ENCODE measurements at places on chromosomes 2 and 18.

DNA sequence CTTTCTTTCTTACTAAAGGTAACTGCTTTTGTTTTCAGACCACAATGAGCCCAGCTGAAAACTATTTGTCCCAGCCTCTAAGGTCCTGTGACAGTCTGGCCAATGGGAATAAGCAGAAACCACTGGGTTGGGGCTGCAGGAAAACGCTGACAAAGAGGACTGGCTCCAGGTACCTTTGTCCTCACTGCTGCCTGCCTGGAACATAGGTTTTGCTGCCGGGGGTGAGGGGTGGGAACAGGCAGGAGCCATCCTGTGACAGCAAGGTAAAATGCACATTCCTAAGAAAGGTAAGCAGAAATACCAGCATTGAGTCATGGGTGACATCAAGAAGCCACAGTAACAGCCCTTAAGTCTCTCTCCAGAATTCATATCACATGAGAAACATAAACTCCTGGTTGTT lies 21.6 kb downstream of the PTPN2 start:
- peak; percentile 77 for DNase-seq

DNA sequence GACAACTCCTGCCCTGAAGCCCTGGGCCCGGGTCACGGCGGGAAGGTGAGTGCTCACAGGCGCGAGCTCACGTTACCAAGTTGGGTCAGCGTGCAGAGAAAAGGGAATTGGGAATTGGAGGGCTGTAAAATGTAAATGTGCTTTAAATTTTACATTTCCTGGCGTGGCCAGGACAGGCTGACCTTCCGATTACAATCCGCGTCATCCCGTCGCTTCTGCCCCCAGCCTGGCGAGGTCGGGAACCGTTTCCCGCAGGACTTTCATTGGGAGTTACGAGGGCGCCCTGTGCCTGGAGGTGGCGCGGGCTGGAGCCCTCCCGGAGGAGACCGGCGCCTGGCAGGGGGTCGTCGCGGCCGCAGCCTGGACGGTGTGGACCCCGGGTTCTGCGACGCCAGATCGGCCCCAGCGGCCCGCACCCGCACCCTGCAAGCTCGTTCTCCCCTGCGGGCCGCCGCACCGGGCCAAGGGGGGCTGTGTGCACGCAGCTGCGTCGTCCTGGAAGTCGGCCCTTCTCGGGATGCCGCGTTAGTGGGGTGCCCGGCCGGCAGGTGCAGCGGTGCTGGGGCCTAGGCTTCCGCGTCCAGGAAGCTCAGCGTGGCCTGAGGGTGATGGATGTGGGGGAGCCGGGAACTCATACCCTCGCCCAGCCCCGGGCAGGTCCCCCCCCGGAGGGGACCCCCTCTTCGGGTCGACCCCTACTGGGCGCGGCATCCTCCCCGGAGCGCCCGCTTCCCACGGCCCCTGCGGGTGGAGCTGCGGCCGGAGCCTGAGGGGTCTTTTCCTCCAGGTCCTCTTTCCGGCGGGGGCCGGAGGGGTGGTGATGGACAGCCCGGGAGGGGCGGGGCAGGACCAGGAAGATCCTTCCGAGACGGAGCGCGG lies 63.9 kb downstream of the LRRFIP1 start:
- DNase-seq, result no peak

DNA sequence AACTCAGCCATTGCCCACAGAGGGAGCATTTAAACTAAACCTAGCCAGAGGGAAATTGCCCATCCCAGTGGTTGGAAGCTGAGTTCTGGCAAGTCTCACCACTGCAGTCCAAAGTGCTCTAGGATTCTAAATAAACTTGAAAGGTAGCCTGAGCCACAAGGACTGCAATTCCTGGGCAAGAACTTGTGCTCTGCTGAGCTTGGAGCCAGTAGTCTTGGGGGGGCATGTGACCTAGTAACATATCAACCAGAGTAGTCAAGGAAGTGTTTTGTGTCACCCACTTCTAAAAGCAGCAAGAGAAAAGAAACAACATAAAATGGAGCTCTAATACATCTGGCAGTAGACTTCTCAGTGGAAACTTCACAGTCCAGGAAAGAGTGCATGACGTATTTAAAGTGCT lies 167.0 kb downstream of the PTH2R start:
- DNase-seq, result no peak

GRCh38 chr2:8219096-8219495 lies 462.8 kb upstream of the ID2 start:
- DNase-seq, result no peak

DNA sequence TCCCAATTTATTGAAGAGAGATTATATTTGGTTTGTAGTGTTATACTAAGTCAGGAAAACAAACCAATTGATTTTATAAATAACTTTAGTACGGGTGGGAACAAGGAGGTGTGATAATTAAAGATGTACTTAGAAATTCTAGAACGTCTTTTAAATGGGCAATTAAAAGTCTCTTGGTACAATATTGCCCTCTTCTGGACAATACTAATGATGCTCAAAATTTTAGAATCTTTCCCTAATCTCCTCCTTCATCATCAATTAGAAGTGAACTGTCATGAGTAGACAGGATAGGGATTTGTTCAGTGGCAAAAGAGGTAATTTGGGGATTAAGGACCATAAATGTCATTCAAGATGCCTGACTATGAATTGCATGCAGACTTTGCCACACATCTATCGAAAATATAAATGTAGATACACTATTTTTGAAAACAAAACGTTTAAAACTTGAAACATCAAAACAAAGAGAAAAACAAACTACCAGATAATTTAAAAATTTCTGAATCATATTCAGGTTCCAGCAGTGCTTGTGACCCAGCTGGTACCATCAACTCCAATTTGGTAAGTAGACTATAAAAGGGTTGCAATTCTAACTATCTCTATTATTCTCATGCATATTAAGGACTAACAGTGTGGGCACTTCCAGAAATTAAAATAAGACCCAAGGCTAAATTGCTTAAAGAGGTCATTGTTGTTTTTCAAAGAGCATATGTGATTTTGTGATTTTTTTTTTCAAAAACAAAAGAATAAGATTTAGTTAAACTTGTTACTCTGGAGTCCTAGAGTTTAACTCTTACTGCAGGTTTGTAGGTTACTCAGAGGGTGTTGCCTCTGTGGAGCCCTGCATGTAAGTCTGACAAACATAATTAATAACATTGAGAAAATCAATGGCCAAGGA lies 123.5 kb downstream of the LAMA3 start:
- DNase-seq, result peak; percentile 54

DNA sequence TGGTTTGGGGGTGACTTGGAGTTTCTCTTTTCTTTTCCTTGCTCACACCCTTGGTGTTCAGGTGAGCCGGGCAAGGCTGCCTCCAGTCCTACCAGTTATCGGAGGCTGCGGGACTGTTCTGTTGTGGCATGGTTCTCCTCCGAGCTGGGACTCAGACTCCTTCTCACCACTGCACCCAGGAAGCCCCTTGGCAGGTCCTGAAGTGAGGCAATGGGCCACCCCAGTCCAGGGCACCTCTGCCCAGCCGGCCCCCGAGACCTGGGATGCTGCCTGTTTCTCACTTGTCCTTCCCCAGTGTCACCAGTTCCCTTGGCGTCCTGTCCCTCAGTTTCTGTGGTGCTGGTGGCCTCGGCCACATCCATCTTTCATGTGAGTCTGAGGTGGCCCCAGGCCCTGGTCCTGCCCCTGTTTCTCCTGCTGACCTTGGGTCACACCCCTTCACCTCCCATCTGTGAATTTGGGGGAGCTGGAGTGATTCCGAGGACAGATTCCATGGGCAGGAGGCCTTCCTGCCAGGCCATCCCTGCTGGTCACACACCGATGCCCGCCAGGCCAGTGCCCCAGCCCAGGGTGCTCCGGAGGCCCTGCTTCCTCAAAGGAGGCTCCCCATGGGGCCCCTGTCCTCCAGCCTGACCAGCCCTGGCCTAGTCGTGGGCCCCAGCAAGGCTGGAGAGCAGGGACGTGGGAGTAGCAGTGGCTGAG lies 6.6 kb upstream of the KLHL30 start:
- no peak for DNase-seq

- no peak for DNase-seq
Measured at GRCh38 chr2:213175673-213176247, 24.3 kb upstream of the IKZF2 start.

DNA sequence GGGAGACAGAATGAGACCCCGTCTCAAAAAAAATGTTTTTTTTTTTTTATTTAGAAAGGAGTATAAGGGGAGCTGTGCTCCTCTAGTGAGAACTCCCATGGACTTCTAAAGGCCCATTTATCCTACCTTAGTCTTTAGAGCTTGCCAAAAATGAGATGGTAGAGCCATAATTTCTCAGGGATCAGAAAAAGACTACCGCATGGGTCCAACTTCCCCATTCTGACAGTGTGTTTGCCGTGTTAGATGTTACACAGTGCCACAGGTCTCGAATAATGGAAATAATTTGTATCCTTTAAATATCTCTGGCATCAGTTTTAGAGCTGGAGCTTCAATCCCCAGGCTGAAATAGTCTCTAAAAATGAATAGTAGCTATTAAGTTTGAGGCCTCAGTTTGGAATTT lies 6.0 kb upstream of the SLC39A10 start:
- DNase-seq, result no peak

DNA sequence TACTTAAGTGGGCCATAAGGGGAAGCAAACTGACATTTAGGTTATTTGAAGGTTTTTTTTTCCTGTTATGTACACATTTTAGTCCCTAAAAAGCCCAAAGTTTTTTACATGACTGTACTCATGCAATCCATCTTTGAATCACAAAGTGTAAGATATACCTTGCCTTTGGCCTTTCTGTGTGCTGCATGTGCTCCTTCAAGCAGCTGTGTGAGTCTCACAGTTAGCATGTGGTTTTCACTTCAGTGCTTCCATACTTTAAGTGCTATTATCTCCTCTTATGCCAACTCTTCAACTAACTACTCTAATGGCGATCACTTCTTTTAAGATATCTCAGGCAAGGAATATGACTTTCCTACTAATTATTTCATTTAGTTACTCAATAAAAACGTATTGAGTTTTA lies 597.1 kb upstream of the ACVR2A start:
- no peak for DNase-seq

DNA sequence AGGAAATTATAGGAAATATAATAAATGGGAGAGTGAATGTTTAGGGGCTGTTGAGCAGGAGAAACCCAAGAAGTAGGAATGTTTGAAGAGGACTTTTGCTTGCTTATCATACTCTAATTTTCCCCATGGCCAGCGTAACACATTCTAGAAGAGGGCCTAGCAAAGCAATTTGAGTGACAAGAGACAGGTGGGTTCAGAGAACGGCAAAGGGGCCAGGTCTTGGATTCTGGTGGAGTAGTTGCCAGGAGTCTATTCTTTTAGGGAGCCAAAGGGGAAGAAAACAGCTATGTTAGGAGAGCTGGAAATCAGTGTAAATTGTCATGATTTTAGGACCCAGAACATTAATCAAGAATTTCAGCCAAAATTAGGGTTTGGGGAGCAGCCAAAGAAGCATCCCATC lies 96.5 kb downstream of the COL5A2 start:
- no peak for DNase-seq

GRCh38 chr2:127778447-127778846 lies 32.5 kb downstream of the WDR33 start:
- DNase-seq, result no peak

GRCh38 chr2:105373895-105374401 lies 24.9 kb downstream of the FHL2 start:
- DNase-seq, result peak; percentile 64

DNA sequence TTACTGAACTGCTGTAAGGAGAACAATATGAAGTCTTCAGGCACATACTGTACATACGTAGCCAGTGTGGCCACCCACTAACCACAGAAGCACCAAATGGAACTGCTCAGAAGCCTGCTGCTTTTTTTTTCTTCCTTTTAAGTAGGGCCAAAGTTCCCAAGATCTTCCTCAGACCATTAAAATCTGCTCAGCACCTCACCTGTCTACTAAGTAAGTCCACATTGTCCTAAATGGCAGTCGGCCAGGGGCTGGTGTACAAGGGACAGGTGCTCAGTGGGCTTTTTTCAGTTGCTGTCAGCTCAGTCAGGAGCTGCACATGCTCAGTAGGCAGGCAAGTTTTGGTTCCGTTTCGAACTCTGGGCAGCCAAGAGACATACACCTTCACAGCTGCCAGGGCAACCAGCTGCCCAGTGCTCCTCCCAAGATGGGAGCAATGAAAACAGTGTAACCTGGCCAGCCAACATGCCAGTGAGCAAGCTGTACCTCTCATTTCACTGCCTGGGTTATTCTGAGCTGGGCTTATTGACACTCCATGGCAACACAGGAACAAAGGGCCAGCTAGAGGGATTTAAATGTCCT lies 86.1 kb downstream of the ACVR1 start:
- DNase-seq, result no peak

- DNase-seq, result peak; percentile 45
Measured at GRCh38 chr2:237441605-237442274, 27.8 kb upstream of the COL6A3 start.

DNA sequence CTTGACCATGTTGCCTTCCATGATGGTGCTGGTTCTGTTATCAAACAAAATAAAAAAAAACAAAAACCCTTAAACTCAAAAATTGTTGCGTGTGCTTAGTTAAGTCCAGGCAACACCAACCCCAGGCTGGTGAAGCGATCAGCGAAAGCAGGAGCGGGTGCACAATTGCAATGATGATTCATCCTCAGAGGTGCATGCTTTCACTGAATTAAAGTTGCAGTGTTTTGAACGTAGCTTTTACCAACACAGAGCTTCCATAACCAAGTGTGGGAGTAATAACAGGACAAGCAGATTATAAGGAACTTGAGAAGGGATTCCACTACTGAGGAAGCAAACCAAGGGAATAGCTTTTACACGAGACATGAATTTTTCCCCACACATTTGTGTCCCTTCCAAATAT lies 39.7 kb upstream of the RAPH1 start:
- no peak for DNase-seq

DNA sequence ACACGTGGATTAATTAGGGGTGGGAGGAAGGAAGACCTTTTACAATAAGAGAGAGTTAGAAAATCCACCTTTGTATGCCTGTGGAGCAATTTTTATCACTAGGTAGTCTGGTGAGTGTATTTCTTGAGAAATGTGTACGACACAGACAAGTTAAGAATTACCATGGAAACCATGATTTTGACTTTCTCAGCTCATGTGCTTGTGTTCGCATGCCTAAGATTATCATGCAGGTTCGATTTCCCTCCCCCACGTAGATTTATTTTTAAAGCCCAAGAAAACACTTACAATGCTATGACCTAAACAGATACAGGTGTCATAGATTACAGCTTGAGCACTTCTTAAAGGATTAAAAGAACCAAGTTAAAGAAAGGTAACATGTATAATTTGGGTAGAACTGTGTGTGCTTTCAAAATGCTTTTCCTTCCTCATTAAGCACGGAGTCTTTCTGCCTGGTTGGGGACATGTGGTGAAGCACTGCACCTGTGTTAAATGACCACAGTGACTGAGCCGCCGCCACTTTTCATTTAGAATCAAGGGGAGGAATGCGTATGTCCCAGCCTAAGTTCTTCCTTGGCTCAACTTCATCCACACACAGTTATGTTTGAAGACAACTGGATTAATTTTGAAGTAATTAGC lies 16.6 kb downstream of the SERTAD2 start:
- DNase-seq, result no peak

Measured in bronchial epithelial cell (primary cell).